NB4 (cell line): ENCODE measurements at places on chromosomes 6 and 20.
A peak's percentile ranks its signal among the peaks of the same experiment; 100 is the strongest.

- DNase-seq: no peak
These were observed 95.7 kb downstream of the PRDM1 start for GRCh38 chr6:106181664-106182418.

GRCh38 chr20:5928836-5929715 is 21.3 kb downstream of the TRMT6 start:
- DNase-seq: no peak

GRCh38 chr6:53679446-53679933 is 13.9 kb upstream of the KLHL31 start:
- peak; percentile 28 for DNase-seq

DNA sequence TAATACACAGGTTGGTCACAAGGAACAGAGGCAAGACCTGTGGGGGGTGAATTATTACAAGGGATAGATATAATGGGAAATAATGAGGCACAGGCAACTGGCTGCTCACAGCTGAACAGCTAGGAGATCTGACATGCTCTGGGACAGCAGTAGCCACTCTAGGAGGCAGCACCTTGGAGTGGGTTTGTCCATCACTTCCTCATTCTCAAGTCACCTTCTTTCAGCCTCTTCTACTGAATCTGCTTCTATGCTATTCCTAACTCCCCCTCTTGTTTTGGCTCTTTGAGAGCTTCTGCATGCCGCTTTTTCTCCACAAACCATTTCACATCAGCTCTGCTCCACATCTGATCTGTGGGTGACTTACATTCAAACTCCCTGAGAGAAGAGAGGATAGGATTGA is 345.5 kb upstream of the MAP3K7 start:
- no peak for DNase-seq

GRCh38 chr6:39338397-39338796 is 15.9 kb upstream of the KCNK16 start:
- no peak for DNase-seq

GRCh38 chr6:142954844-142955243 is 9.9 kb upstream of the HIVEP2 start:
- no peak for DNase-seq

DNA sequence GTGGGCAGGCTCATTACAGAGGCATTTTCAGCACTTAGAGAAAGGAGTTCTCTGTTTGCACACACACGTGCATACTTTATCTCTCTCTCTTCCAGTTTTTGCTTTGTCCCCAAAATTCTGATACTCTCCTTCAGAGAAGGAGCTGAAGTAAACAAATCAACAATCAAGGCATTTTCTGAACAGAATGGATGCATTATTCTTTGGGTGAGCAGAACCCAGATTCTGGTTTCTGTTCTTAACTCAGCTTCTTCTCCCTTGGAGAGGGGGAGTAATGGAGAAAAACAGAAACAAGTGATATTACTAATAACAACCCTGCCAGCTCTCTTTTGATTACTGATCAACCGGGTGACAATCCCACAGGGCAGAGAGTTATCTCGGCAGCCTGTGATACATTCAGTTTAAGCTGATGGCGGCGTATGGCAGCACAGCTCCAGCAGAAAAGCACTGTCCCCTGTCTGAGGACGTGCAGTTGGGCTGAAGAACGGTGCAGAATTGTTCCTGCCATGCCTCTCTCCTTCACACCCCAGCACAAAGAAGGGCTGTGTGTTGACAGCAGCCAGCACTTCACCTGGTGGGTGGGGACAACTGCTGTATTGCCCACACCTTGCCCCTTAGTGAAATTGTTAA is 47.3 kb upstream of the SASH1 start:
- no peak for DNase-seq

- no peak for DNase-seq
These were observed 26.9 kb downstream of the JPH2 start for GRCh38 chr20:44160133-44160532.

- DNase-seq: no peak
These were observed 78.2 kb downstream of the LAMA4 start for GRCh38 chr6:112176175-112176574.

DNA sequence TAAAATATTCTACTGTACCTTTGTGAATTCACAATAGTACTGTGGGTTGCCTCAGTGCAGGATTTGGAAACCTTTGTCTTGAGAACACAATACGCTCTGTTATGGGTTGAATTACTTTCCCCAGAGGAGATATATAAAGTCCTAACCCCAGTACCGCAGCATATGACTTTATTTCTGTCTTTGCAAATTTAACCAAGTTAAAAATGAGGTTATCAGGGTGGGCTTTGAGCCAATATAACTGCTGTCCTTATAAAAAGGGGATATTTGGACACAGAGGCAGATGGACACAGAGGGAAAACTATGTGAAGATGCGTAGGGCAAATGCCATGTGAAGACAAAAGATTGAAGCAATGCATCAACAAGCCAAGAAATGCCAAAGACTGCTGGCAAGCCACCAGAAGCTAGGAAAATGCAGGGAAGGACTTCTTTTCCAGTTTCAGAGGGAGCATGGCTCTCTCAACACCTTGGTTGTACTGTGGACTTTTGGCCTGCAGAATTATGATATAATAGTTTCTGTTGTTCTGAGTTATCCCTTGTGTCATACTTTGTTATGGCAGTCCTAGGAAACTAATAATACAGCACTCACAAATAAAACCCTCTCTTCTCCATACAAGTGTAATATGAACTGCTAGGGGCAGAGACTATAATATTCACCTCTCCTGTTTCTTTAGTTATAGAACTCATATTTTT is 292.6 kb upstream of the SPTLC3 start:
- no peak for DNase-seq

DNA sequence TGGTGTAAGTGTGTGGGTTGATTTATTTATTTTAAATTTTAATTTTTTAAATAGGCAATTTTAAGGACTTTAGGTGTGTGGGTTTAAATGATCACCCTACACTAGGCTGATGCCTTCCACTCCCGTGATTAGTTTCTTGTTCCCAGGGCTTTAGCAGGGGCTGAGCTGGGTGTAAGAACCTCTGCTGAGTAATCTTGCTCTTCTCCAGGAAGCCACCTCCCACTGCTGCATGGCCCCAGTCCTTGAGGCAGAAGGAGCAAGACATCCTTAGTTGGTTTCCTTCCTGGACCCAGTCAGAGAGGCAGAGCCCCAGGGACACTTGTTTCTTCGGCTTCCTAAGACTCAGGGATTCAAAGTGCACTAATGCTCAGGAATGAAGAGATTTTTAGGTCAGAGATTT is 19.8 kb upstream of the CDC5L start:
- peak; percentile 29 for DNase-seq

GRCh38 chr6:9485992-9486391 is 928.9 kb downstream of the TFAP2A start:
- no peak for DNase-seq

GRCh38 chr6:83125425-83125824 is 58.0 kb downstream of the DOP1A start:
- DNase-seq: no peak

GRCh38 chr6:85865420-85866369 is 223.0 kb upstream of the SYNCRIP start:
- peak; percentile 27 for DNase-seq

- DNase-seq: no peak
These were observed 27.5 kb upstream of the PBOV1 start for GRCh38 chr6:138245751-138246150.

- DNase-seq: no peak
These were observed 16.9 kb downstream of the TBPL1 start for GRCh38 chr6:133969921-133970295.

GRCh38 chr6:10174056-10174455 is 240.8 kb downstream of the TFAP2A start:
- no peak for DNase-seq

DNA sequence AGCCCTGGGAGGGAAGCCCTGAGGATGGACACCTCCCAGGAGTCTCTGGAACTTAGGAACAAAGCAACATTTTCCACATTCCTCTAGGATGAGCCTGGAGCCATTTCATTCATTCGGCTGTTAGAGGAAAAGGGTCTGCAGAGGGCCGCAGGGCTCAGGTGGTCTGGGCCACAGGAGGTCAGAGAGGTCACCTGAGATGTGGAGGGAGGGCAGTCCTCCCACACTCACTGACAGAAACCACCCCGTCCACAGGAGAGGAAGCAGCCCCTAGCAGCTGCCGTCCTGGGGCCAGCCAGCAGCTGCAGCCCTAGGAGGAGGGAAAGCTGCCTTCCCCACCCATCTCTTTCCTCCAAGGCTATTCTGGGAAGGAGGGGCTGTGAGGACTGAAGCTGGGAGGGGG is 207.0 kb downstream of the CDC5L start:
- DNase-seq: no peak

- DNase-seq: no peak
These were observed 81.0 kb upstream of the FOXQ1 start for GRCh38 chr6:1230689-1231605.

- DNase-seq: peak; percentile 96
These were observed 124.1 kb upstream of the RPS6KA2 start for GRCh38 chr6:166751051-166751595.

DNA sequence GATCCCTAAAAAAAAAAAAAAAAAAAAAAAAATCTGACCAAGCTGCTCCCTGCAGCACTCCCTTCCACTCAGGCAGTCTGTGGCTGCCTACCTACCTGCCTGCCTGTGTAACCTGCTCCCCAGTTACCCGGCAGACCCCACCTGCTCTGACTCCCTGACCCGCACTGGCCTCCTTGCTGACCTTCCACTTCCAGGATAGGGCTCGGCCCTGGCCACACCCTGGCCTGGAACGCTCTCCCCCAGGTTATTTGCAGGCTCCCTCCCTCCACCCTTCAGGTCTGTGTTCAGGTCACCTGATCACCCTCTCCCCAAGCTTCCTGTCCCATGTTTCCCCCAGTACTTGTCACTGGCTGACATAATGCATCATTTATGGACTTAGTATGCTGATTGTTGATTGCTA is 134.3 kb downstream of the SLC23A2 start:
- DNase-seq: no peak

GRCh38 chr6:30152910-30153610 is 8.0 kb downstream of the TRIM10 start:
- DNase-seq: no peak

DNA sequence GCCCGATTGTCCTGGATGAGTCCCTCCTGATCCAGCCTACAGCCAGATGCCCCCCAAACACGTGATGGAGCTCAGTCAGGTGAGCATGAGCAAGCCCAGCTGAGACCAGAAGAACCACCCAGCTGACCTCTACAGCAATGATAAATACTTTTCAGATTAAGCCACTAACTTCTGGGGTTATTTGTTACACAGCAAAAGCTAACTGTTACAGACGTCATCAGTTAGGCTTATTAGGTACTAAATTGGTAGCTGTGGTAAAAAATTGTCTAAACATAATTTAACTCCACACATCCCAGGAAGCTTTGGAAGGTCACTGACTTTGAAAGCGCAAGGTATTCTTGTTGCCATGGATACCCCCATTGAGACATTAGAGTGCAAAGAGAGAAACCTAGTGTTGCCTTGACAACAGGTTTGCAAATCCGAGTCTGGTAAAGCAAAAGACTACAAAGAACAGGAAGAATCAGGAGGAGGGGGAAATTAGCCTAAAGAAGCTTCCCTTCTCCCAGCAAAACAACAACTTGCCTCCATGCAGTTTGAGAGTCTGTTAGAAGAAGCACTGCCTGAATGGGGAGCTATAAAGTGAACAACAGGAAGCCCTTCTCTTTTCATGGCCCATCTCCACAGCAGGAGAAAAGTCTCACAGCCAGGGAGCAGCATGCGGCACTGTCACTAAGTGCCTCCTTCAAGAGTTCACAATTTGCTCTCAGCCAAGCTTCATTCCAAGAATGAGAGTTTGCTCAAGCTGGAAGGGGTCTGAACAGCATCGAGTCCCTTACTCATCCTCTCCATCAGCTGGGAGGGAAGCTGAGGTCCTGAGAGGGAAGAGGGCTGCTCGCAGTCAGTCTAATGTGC is 41.7 kb upstream of the ZNF831 start:
- no peak for DNase-seq

- DNase-seq: peak; percentile 15
These were observed 131.9 kb downstream of the UST start for GRCh38 chr6:148878683-148879082.

GRCh38 chr6:112116221-112116620 is 28.8 kb downstream of the FAM229B start:
- no peak for DNase-seq

GRCh38 chr20:2800521-2801285 is at the start of gene CPXM1:
CPXM1 (minus strand) TSS chr20:2800627; CDS start chr20:2800572, 55 bp downstream.
- peak; percentile 95 for DNase-seq
